Esophagus squamous epithelium (tissue), 5 donors: ENCODE measurements at places on chromosomes 5 and 9.
A peak's percentile ranks its signal among the peaks of the same experiment; 100 is the strongest.

GRCh38 chr5:96198356-96199058, 234.5 kb downstream of the PCSK1 start:
- no peak overlapping the region for H3K27ac ChIP-seq
- DNase-seq, result no peak

GRCh38 chr9:127130661-127131538, 8.5 kb upstream of the ANGPTL2 start:
- H3K27me3 ChIP-seq, result no peaks in the 10 kb centered on the region
- peak overlapping the region; percentile 83 for H3K27ac ChIP-seq
- no peak overlapping the region for H3K4me3 ChIP-seq
- DNase-seq, result no peak

- H3K27ac ChIP-seq, result no peak within 1 kb of the TSS
- no peaks in the 10 kb centered on the region for H3K4me1 ChIP-seq
Observed at GRCh38 chr9:32635362-32635761, at the start of gene TAF1L. Gene TAF1L, minus strand, starts transcription at chr9:32635669. Its CDS starts 90 bp downstream, at chr9:32635579.

DNA sequence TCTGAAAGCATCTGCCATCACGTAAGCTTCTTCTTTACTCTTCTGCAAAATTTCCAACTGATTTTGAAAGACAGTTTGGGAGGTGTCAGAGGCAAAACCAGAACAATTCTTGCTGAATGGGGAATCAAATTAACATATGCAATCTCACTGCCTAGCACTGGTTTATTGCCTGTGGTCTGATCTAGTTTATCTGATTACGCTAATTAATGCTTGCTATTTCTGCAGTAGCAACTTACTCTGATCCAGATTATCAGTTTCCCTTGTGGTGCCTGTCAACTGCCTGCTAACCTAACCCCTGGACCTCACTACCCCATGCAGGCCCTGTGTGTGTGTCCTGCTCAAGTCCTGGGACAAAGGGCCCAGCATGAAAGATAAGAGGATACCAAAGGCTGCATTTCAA, 40.3 kb downstream of the CCDC125 start:
- DNase-seq, result no peak
- H3K27ac ChIP-seq, result no peak overlapping the region
- no peaks in the 10 kb centered on the region for H3K4me1 ChIP-seq
- no peaks in the 10 kb centered on the region for H3K36me3 ChIP-seq
- H3K4me3 ChIP-seq, result no peak overlapping the region

DNA sequence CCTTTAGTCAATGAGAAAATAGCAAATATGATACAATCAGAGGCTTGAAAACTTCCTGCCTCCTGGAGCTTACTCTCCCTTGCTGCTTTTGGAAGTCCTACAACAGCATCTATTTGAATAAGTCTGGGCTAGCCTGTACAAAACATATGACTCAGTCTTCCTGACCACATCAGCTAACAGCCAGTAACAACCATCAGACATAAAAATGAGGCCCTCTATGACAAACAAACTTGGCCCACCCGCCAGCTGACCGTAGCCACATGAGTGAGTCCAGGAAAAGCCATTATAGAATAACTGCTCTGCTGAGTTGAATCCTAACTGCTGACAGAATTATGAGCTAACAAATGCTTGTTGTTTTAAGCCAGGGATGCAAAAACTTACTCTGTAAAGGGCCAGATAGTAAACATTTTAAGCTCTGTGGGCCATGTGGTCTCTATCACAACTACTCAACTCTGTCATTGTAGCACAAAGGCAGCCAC, 347.6 kb downstream of the PTPRD start:
- no peaks in the 10 kb centered on the region for H3K27me3 ChIP-seq
- H3K4me1 ChIP-seq, result no peaks in the 10 kb centered on the region
- H3K27ac ChIP-seq, result no peak overlapping the region

DNA sequence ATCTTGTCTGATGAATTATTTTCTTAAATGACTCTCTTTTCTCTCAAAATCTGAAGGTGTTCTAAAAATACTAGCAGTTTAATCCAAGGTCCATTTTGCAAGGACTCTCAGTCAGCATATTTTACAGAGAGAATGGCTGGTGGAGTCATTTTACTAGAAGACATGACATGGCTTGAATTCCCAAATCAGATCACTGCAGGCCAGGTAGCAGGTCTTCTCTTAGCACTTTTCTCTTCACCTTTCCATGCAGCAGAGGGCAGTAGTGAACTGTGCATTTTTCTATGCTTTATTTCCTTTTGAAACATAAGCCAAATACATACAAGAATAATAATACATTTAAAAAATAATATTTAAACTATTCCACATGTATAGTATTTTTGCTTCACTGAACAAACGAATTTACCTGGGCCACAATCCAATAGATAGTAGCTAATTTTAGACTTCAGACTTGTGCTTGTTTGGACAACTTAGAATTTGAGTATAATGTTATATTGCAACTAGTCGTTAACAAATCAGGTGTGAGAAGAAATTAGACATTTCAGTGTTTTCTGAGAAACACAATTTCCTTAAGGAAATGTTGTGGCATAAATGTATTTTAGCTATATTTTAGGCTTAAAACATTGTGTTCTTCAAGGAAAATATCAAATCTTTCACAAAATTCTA, 289.4 kb upstream of the DAB2 start:
- H3K27ac ChIP-seq, result no peak overlapping the region
- H3K36me3 ChIP-seq, result no peaks in the 10 kb centered on the region

DNA sequence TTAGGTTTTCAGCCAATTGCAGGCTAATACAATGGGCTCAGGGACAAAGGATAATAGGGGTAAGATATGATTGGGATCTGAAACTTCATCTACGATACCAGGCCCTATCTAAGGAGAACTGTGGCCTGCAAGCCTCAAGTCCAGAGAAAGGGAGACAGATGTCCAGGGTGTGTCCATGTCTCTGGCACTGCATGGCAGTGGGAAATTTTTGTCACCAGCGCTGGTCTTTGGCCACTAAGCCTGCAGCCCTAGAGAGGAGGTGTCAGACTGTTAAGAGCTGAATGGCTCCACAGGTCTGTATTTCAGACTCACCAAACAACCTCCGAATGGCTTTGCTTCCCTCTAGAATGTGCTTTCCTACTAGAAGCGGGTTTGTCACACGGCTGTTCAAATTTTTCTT, 6.6 kb upstream of the CNOT6 start:
- H3K4me1 ChIP-seq, result peaks cover 8% of the 10 kb centered on the region
- H3K27ac ChIP-seq, result no peak overlapping the region
- no peak overlapping the region for H3K4me3 ChIP-seq
- DNase-seq, result no peak
- no peaks in the 10 kb centered on the region for H3K36me3 ChIP-seq

- no peak for DNase-seq
- peak overlapping the region; percentile 90 for H3K27ac ChIP-seq
- H3K4me1 ChIP-seq, result peaks cover 63% of the 10 kb centered on the region
Observed at GRCh38 chr9:129835860-129836223, 584 bp downstream of the USP20 start.

DNA sequence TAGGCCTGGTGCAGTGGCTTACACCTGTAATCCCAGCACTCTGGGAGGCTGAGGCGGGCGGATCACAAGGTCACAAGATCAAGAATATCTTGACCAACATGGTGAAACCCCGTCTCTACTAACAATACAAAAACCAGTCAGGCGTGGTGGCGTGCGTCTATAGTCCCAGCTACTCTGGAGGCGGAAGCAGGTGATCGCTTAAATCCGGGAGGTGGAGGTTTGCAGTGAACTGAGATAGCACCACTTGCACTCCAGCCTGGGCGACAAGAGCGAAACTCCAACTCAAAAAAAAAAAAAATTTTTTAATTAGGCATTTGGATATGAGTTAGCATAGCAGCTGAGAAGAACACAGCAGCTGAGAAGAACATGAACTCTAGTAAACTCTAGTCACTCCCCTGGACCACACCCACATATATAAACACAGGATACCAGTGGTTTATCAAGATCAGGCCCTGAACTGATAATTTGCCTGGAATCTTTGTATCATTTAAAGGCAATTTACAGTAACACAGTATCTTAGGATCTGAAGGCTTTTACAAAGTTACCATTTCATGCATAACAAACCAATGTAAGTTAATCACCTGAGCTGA, 4.6 kb upstream of the UGCG start:
- peaks cover 11% of the 10 kb centered on the region for H3K4me1 ChIP-seq
- H3K36me3 ChIP-seq, result no peaks in the 10 kb centered on the region
- H3K27ac ChIP-seq, result peak overlapping the region; percentile 45
- no peak overlapping the region for H3K4me3 ChIP-seq
- no peaks in the 10 kb centered on the region for H3K27me3 ChIP-seq

- DNase-seq, result no peak
- no peaks in the 10 kb centered on the region for H3K36me3 ChIP-seq
- H3K4me1 ChIP-seq, result no peaks in the 10 kb centered on the region
- no peak overlapping the region for H3K27ac ChIP-seq
- no peaks in the 10 kb centered on the region for H3K27me3 ChIP-seq
Observed at GRCh38 chr5:168672016-168672415, 92.8 kb upstream of the PANK3 start.

- H3K4me3 ChIP-seq, result no peak overlapping the region
- H3K36me3 ChIP-seq, result no peaks in the 10 kb centered on the region
- no peak overlapping the region for H3K27ac ChIP-seq
Observed at GRCh38 chr5:33231214-33231710, 209.5 kb upstream of the TARS1 start.

GRCh38 chr5:17252543-17252942, 35.1 kb downstream of the BASP1 start:
- no peak for DNase-seq
- no peak overlapping the region for H3K27ac ChIP-seq
- no peaks in the 10 kb centered on the region for H3K4me1 ChIP-seq
- no peak overlapping the region for H3K4me3 ChIP-seq
- H3K27me3 ChIP-seq, result no peaks in the 10 kb centered on the region

DNA sequence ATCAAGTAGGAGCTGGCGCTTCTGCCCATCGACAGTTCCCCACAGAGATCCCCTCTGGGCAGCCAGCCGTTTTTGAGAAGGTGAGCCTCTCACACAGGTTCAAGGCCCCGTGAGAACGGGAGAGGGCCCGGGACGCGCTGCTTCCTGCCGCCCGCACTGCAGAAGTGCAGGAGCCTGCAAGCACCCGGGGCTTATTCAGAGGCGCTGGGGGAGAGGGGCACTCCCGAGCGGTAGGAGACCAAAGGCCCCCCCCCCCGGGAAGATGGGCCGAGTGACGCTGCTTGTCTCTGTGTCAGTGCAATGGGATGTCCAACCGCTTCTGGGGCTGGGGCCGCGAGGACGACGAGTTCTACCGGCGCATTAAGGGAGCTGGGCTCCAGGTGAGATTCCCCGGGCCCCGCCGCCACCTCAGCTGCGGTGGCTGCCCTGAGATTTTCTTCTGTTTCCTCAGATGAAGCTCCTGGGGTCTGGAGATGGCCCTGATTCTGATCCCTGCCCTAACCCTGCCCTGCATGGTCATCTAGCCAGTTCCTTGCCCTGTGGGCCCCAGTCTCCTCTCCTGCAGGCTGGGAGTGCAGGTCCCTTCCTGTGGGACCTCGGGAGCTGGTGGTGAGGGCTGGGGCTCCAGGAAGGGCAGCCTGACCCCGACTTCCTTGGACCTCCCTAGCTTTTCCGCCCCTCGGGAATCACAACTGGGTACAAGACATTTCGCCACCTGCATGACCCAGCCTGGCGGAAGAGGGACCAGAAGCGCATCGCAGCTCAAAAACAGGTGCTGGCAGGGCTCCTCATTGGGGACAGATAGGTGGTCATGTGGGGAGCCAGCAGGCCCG, 8.5 kb downstream of the B4GALT7 start:
- no peak overlapping the region for H3K4me3 ChIP-seq
- H3K36me3 ChIP-seq, result no peaks in the 10 kb centered on the region
- H3K27me3 ChIP-seq, result no peaks in the 10 kb centered on the region
- no peak for DNase-seq
- no peak overlapping the region for H3K27ac ChIP-seq

DNA sequence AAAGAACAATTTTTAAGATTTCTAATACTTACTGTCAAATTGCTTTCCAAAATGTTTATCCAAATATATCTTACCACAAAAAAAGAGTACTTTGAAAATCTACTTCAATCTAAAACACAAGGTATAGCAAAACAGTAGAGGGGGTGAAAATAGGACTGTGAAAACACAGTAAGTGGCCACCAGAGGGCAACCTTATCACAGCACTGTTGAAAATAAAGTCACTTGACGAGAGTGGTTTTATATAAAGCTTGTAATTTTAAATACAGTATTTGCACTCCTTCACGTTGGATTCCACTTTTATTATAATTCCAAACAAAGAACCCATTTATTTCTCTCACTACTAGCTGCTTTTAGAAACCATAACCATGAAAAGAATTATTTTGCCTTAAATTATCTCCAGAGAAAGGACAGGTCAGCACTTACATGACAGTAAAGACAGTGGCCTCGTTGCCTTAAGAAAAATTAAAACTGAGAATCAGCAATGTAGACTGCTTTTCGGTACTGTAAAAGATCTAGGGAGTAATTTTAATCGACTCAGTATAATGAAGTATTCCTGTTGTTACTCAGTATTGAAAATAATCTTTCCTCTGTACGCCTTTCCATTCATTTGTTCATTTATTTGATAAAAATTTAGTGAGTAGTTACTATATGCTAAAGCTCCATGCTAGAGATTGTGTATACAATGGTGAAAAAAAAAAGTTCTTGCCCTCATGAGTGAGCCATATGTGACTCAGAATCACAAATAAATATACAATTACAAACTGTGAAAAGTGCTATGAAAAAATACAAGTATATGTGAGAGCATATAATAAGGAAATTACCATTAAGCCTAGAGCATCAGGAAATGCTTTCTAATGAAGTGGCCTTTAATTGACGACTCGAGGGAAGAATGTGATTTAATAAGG, 40.0 kb upstream of the CDK5RAP2 start:
- no peak overlapping the region for H3K4me3 ChIP-seq
- H3K27me3 ChIP-seq, result no peaks in the 10 kb centered on the region
- peaks cover 26% of the 10 kb centered on the region for H3K4me1 ChIP-seq
- DNase-seq, result no peak
- H3K36me3 ChIP-seq, result no peaks in the 10 kb centered on the region
- H3K27ac ChIP-seq, result no peak overlapping the region

- DNase-seq, result no peak
- peak overlapping the region; percentile 90 for H3K4me3 ChIP-seq
- H3K27me3 ChIP-seq, result no peaks in the 10 kb centered on the region
- H3K36me3 ChIP-seq, result peaks cover 11% of the 10 kb centered on the region
Observed at GRCh38 chr9:129038109-129038852, 1.9 kb downstream of the MIGA2 start.

DNA sequence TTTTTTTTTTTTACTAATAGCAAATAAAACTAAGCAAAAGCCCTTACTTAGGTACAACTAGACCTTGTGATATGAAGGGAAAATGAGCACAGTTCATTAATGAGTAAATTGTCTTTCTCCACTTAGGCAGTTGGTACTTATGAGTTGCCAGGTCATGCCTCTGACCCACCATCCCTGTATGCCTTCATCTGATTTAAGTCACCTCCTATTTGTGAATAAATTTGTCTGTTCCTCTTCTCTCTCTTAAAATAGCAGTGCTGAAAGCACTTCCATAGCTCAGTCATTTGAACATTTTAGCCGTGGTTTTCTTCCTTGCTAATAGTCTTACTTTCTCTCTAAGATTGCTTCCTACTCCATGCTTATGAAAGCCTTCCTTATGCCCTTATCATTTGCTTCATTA, 61.4 kb downstream of the SLC44A1 start:
- H3K36me3 ChIP-seq, result no peaks in the 10 kb centered on the region
- H3K27ac ChIP-seq, result no peak overlapping the region
- no peak overlapping the region for H3K4me3 ChIP-seq
- H3K4me1 ChIP-seq, result no peaks in the 10 kb centered on the region

GRCh38 chr9:36132086-36132485, 4.4 kb upstream of the GLIPR2 start:
- H3K27me3 ChIP-seq, result no peaks in the 10 kb centered on the region
- no peak overlapping the region for H3K4me3 ChIP-seq
- H3K36me3 ChIP-seq, result no peaks in the 10 kb centered on the region
- no peak for DNase-seq
